Sigmoid colon (tissue), 7 donors: ENCODE measurements at places on chromosomes 5 and 9. TPM values are rescaled to one million over a fixed set of nuclear protein-coding genes. Genes with fewer than 3 reads are reported as not detected.

GRCh38 chr9:36109071-36109470, 27.5 kb upstream of the GLIPR2 start:
- no peaks in the 10 kb centered on the region for H3K27me3 ChIP-seq
- H3K36me3 ChIP-seq = no peaks in the 10 kb centered on the region
- no peak for DNase-seq
- no peak overlapping the region for H3K4me3 ChIP-seq

The SPINK13 gene
- not detected for total RNA-seq

The SMU1 gene
- 22.3 TPM for total RNA-seq

The GABRB2 gene
- 0.49 TPM for total RNA-seq

DNA sequence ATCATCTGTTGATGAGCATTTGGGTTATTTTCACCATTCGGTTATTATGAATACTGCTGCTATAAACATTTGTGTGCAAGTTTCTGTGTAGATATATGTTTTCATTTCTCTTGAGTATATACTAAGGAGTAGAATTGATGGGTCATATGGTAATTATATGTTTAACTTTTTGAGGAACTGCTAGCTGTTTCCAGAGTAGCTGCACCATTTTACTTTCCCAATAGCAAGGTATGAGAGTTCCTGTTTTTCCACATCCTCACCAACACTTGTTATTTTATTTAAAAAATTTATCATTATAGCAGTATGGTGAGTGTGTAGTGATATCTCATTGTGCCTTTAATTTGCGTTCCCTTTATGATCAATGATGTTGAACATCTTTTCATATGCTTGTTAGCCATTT, 29.2 kb downstream of the CD14 start:
- no peak overlapping the region for H3K4me3 ChIP-seq
- DNase-seq = no peak
- no peaks in the 10 kb centered on the region for H3K27me3 ChIP-seq
- H3K36me3 ChIP-seq = no peaks in the 10 kb centered on the region
